Upper lobe of left lung (tissue), 6 donors: ENCODE measurements at places on chromosomes 1 and 21. TPM values are rescaled to one million over a fixed set of nuclear protein-coding genes. Genes with fewer than 3 reads are reported as not detected.

DNA sequence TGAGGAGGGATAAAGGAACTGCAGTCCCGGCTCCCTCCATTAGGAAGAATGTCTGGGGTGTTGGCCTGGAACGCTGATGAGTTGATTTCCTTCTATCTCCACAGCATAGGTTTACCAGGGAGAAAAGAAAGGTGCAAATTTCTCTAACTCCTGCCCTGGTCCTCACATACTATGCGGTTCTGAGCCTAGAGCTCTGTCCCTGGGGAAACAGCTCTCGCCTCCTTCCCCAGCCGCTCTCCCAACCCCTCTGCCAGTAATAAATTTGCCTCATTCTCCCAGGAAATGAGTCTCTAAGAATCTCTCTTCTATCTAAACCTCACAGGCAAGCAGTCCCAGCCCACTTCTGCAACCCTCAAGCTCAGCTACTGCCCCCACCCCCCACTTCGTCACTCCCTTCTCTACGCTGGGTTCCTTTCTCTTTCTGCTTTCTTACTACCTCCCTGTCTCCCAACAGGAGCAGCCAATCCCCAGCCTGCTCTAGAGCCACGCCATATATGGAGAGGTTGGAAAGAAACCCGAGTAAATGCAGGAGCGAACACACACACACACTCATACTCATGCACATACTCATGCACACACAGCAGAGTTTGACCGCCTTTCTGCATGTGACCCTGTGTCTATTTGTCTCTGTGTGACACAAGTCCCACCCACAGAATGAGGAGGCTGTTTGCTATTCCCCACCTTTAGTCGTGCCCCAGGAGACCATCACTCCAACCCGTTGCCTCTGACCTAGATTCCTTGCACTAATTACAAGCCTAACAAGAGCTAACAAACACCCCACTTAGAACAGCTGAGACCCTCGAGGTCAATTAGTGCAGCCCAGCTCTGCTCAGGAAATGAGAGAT lies 13.4 kb downstream of the PLEKHO1 start:
- H3K4me3 ChIP-seq: peak overlapping the region; percentile 37
- peak; percentile 90 for DNase-seq
- peaks cover 10% of the 10 kb centered on the region for H3K36me3 ChIP-seq
- H3K4me1 ChIP-seq: peaks cover 67% of the 10 kb centered on the region

GRCh38 chr1:212506666-212507065 lies 73.9 kb downstream of the NENF start:
- no peak for DNase-seq
- H3K27ac ChIP-seq: no peak overlapping the region
- no peak overlapping the region for H3K4me3 ChIP-seq

- H3K4me3 ChIP-seq: no peak overlapping the region
- no peaks in the 10 kb centered on the region for H3K36me3 ChIP-seq
- no peaks in the 10 kb centered on the region for H3K27me3 ChIP-seq
- H3K4me1 ChIP-seq: peaks cover 39% of the 10 kb centered on the region
- no peak overlapping the region for H3K27ac ChIP-seq
Observed at GRCh38 chr1:64967381-64967780, 1.0 kb upstream of the JAK1 start.

- no peaks in the 10 kb centered on the region for H3K4me1 ChIP-seq
- H3K27ac ChIP-seq: no peak overlapping the region
- H3K4me3 ChIP-seq: no peak overlapping the region
- no peak for DNase-seq
Observed at GRCh38 chr21:26833460-26833939, 11.7 kb downstream of the ADAMTS1 start.

DNA sequence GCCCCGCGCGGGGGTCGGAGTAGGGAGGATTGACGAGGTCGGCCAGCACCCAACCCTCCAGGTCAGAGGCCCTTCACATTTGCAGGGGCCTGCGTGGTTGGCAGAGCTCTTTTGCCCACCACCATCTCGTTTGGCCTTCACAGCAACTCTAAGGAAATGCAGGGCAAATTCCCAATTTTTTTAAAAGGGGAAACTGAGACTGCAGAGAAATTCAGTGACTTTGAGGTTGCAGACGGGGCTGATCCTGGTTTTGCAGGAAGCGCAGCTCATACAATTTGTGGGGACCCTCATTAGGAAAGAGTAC lies 430 bp upstream of the ACBD3 start:
- no peaks in the 10 kb centered on the region for H3K36me3 ChIP-seq
- peak overlapping the region; percentile 81 for H3K4me3 ChIP-seq

DNA sequence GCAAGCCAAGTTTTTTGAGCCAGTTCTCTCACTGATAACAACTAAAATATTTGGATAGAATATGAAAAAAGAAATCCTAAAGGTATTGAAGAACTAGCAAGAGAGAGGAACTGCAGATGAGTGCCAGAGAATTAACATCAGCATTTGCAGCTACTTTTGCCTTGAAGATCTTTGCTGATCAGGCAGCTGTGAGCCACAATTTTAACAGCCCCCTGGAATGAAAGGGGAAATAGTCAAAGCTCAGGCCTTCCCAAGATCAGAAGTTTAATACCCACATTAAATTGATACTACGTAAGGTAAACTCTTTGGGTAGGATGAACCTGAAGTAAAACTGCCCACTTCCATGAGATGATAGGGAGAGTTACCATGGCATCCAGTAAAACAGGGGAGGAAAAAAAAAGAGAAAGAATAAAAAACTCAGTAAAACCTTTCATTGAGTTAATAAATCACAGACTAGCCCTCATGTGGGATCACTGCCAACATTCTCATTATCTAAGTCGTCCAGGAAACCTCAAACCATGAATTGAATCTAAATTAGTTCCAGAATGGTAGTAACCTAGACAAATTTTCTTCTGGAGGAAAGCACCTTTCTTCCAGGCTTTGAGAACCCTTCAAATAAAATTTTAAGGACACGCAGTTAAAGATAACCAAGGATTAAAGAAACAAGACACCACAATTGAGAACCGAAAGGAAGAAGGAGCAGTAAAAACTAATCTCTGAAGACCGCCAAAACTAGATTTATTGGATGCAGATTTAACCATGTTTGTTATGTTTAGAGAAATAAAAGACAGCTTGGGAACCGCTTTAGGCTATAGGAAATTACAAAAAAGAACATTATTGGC lies 28.3 kb downstream of the SCP2 start:
- H3K36me3 ChIP-seq: peaks cover 23% of the 10 kb centered on the region
- no peak overlapping the region for H3K4me3 ChIP-seq
- no peaks in the 10 kb centered on the region for H3K4me1 ChIP-seq
- no peak overlapping the region for H3K27ac ChIP-seq
- DNase-seq: no peak

- no peak for DNase-seq
- H3K4me3 ChIP-seq: no peak overlapping the region
- H3K36me3 ChIP-seq: no peaks in the 10 kb centered on the region
- no peak overlapping the region for H3K27ac ChIP-seq
Observed at GRCh38 chr1:26367441-26367840, 5.1 kb downstream of the ZNF683 start.

DNA sequence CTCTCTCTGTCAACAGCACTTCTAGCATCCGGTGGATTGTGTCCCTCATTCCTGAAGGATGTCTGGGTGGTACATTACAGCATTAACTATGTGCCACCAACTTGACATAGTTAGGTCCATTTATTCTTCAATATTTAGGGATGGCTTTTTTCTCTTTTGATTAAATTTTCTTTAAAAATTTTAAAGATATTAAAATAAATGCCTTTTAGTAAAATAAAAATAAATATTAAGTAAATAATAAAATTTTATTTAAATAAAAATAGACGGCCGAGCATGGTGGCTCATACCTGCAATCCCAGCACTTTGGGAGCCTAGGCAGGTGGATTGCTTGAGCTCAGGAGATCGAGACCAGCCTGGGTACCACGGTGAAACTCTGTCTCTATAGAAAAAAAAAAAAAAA lies 9.7 kb upstream of the KLHL20 start:
- no peaks in the 10 kb centered on the region for H3K27me3 ChIP-seq
- no peaks in the 10 kb centered on the region for H3K4me1 ChIP-seq
- DNase-seq: no peak
- H3K36me3 ChIP-seq: no peaks in the 10 kb centered on the region

- no peaks in the 10 kb centered on the region for H3K4me1 ChIP-seq
- no peak for DNase-seq
- H3K36me3 ChIP-seq: no peaks in the 10 kb centered on the region
- H3K4me3 ChIP-seq: no peak overlapping the region
- H3K27me3 ChIP-seq: no peaks in the 10 kb centered on the region
- no peak overlapping the region for H3K27ac ChIP-seq
Observed at GRCh38 chr1:78061825-78062523, 16.2 kb downstream of the GIPC2 start.

GRCh38 chr1:233294913-233295236 lies 650 bp downstream of the PCNX2 start:
- H3K27ac ChIP-seq: peak overlapping the region; percentile 58
- peaks cover 11% of the 10 kb centered on the region for H3K4me1 ChIP-seq
- no peaks in the 10 kb centered on the region for H3K27me3 ChIP-seq
- H3K4me3 ChIP-seq: peak overlapping the region; percentile 39
- no peak for DNase-seq
- no peaks in the 10 kb centered on the region for H3K36me3 ChIP-seq

- H3K27me3 ChIP-seq: peaks cover 10% of the 10 kb centered on the region
- H3K4me1 ChIP-seq: peaks cover 27% of the 10 kb centered on the region
- H3K4me3 ChIP-seq: no peak overlapping the region
- H3K27ac ChIP-seq: no peak overlapping the region
- DNase-seq: peak; percentile 69
Observed at GRCh38 chr1:11645670-11646265, 8.5 kb downstream of the FBXO2 start.

GRCh38 chr1:12159816-12160215 lies 7.0 kb upstream of the TNFRSF1B start:
- DNase-seq: peak; percentile 79
- H3K4me3 ChIP-seq: no peak overlapping the region
- no peaks in the 10 kb centered on the region for H3K27me3 ChIP-seq
- H3K27ac ChIP-seq: no peak overlapping the region

GRCh38 chr1:50970509-50970887 lies 453 bp downstream of the CDKN2C start:
- peak overlapping the region; percentile 68 for H3K4me3 ChIP-seq
- no peak for DNase-seq
- H3K4me1 ChIP-seq: no peaks in the 10 kb centered on the region
- peak overlapping the region; percentile 93 for H3K27ac ChIP-seq
- no peaks in the 10 kb centered on the region for H3K36me3 ChIP-seq

DNA sequence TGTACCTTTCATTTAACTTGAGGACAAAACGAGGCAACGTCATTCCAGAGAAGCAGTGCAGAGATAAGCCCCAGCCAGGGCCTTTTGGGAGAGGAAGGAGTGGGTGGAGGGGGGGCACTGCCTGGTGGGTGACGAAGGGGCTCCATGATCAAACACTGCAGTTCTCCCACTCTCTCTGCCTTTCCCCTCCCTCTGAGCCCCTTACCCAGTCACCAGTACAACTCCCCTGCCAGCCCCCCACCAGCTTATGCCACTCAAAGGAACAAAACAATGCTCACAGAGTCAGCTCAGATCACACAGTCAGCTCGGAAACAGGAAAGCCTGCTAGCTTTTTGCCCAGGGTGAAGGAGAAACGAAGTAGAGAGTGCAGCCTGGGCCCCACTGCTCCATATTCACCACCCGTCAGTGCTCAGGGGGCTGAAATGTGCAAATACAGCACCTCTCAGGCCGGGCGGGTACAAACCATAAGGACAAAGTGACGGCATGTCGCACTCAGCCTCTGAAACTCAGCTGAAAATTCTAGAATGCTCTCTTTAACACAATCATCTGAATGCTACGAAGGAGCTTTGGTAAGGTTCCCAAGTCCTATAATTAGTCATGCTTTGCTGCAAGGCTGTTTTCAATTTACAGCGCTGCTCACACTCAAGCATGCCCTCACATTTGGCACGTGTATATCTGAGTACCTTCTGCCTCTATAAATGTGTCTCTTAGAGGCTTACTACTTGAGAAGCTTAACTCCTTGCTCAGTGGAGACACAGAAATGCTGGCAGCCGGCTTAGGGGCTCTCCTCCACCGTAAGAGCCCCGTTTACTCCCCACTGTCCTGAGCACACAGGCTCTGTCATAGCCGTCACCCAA lies 65.8 kb upstream of the RAB4A start:
- no peaks in the 10 kb centered on the region for H3K36me3 ChIP-seq
- no peak for DNase-seq
- H3K27me3 ChIP-seq: no peaks in the 10 kb centered on the region
- no peak overlapping the region for H3K27ac ChIP-seq

DNA sequence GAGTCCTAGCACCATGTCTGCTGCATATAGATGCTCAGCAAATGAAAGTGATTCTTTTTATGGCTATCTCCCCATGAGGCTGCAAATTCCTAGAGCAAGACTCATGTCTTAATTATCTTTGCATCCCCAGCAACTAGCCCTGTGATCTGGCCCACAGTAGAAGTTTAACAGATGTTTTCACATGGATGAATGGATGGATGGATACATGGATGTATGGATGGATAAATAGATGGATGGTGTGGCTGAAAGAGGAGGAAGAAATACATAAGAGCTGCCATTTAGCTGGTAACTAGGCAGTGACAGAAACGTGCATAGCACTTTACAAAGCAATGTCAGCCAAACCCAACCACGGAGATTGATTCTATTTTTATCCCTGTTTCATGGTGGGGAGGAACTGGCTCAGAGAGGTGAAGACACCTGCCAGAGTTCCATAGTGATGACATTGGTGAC lies 32.7 kb upstream of the ZBTB40 start:
- no peak overlapping the region for H3K4me3 ChIP-seq
- H3K27me3 ChIP-seq: no peaks in the 10 kb centered on the region
- DNase-seq: no peak
- H3K36me3 ChIP-seq: no peaks in the 10 kb centered on the region

GRCh38 chr21:17539743-17540341 lies 27.0 kb downstream of the CXADR start:
- no peak for DNase-seq
- no peak overlapping the region for H3K4me3 ChIP-seq
- H3K36me3 ChIP-seq: no peaks in the 10 kb centered on the region
- H3K27ac ChIP-seq: no peak overlapping the region
- no peaks in the 10 kb centered on the region for H3K27me3 ChIP-seq

DNA sequence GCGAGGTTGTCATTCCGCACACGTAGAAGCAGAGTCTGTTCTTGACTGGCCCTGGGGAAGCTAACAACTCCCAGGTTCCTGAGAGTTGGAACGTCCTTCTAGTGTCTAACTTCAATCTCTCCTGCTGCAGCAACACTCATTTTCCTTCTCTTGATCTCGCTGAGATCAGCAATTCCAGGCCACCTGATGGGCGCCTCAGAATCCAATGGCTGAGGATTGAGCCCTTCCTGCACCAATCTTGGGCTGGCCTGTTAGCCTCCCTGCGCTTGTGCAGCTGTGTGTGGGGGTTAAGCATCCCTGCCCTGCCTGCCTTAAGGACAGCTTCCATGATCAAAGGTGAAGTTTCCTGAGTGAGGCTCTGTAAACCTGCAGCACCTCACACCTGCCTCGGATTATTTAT lies 87.9 kb downstream of the SYT2 start:
- H3K36me3 ChIP-seq: no peaks in the 10 kb centered on the region
- no peak for DNase-seq
- H3K27me3 ChIP-seq: no peaks in the 10 kb centered on the region

The DIO1 gene
- not detected for total RNA-seq

The IFNLR1 gene
- 5.2 TPM for total RNA-seq

The CEP350 gene
- 42.8 TPM for total RNA-seq

The OPRD1 gene
- not detected for total RNA-seq

The SERPINC1 gene
- total RNA-seq: 1.5 TPM

The UROD gene
- 76.3 TPM for total RNA-seq

The RAB42 gene
- total RNA-seq: 5.8 TPM

The ITLN2 gene
- 38.8 TPM for total RNA-seq

The AMY1C gene
- total RNA-seq: 12.0 TPM

The EXTL1 gene
- not detected for total RNA-seq

The CFHR1 gene
- not detected for total RNA-seq

The TTC34 gene
- 2.6 TPM for total RNA-seq

The OR10R2 gene
- not detected for total RNA-seq

The ARHGAP30 gene
- 26.8 TPM for total RNA-seq

The CIART gene
- 3.0 TPM for total RNA-seq
